ENCODE measurements at places on chromosomes 11 and 22.

DNA sequence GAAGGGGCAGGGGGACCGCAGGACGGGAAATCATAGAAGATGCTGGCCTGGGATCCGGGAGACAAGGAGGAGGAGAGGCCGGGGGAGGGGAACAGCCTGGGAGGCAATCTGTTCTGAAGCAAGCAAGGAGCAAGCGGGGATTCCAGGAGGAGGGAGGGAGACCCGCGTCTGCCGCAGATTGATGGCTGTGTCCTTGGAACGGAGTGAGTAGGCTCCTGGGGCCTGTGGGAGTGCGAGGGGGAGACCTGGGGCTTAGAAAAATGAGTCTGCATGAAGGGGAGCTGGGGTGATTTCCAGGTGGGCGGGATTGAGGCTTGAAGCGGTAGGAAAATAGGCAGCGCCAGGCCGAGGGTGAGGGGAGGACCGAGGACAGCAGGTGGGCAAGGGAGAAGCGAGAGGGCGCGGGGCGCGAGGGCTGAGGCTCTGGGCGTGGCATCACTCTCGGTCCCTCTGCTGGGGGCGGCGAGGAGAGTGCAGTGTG lies 1.6 kb upstream of the LRRC55 start:
- DNase-seq = no peak

- no peak for DNase-seq
Observed at GRCh38 chr11:70079691-70080090, 1.6 kb downstream of the ANO1 start.

GRCh38 chr22:25564320-25564978 lies at the start of gene GRK3:
GRK3 (plus strand) TSS chr22:25564675; CDS start chr22:25565041, 366 bp downstream.
- no peak for DNase-seq

GRCh38 chr11:114134870-114135269 lies 75.4 kb downstream of the ZBTB16 start:
- no peak for DNase-seq

- DNase-seq = no peak
Observed at GRCh38 chr11:110921742-110922521, 209.7 kb upstream of the ARHGAP20 start.

DNA sequence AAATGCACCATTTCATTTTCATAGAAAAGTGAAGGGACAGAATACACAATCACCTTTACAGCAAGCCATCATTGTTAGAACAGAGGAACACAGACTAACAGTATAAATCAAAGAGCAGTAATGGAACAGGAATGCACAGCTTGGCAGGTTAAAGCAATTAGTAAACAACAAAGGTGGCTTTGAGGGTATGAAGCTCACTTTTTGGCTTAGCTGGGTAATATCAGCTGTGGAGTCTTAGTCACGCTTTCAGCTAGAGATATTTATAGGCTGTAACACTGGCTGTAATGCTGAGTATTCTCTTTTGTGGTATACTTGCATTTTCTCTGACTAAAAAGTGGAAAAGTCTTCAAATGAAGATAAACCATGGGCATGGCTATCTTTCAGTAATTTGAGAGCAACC lies 1780.5 kb downstream of the LRRC4C start:
- no peak for DNase-seq

GRCh38 chr11:134761926-134762247 lies 349.8 kb upstream of the B3GAT1 start:
- DNase-seq = no peak

GRCh38 chr11:108927791-108928545 lies 263.1 kb downstream of the DDX10 start:
- no peak for DNase-seq

DNA sequence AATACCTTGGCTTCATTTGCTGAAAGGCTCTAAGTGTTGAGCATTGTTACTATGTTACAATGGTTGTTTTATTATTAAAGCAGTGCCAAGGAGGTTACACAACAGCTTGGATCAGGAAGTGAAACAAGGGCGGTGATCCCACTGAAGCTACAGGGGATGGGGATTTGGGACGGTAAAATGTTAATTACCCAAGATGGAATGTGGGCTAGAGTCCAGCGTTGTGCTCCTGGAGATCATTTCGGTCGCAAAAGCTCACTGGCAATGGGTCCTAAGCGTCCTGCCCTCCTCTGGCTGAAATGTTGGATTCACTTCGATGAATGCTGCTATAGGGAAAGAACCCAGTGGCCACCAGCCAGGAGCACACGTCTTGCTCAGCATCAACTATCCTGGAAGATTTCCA lies 48.3 kb downstream of the FAM83F start:
- no peak for DNase-seq

- DNase-seq = no peak
Observed at GRCh38 chr22:39739338-39740027, 154.1 kb downstream of the ENTHD1 start.

- DNase-seq = no peak
Observed at GRCh38 chr22:30628491-30628890, 7.1 kb upstream of the SLC35E4 start.

- DNase-seq = no peak
Observed at GRCh38 chr22:41905411-41906202, 9.3 kb downstream of the SHISA8 start.

- DNase-seq = no peak
Observed at GRCh38 chr11:27412192-27412691, 49.2 kb upstream of the CCDC34 start.

- DNase-seq = no peak
Observed at GRCh38 chr11:125685228-125685627, 4.6 kb upstream of the ACRV1 start.

DNA sequence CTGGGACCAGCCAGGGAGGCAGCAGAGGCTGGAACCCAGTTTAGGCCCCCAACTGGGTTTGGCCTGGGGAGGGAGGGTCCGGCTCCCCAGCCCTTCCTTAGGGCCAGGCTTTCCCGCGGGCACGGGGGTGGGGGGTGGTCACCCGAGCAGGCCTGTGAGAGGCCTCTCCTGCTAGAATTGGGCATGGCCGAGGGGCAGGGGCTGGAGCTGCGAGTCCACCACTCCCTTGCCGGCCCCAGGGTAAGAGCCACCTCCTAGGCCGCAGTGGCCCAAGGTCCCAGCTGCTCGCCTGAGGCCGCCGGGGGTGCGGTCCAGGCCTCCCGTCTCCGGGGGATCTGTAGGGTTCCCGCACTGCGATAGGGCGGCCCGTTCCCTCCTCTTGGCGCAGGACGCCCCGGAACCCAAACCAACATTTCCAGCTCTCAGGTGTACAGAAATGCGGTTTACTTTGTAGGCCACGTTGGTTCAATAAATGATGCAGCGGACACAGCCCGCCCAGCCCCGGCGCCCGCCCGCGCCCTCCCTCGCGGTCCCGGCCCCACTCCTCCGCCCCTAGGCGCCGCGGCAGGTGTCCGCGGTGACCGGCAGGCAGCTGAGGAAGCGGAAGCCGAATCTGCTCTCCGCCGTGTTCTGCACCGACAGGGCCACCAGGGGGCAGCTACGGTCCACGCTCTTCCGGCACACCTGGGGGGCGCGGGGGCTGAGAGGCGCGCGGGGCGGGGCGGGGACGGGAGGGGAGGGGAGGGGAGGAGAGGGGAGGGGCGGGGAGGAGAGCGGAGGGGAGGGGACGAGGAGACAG lies 5.9 kb downstream of the LMNTD2 start:
- peak; percentile 79 for DNase-seq

- DNase-seq = no peak
Observed at GRCh38 chr22:44776605-44777363, 24.4 kb downstream of the ARHGAP8 start.

GRCh38 chr11:45756384-45757010 lies 48.5 kb upstream of the SLC35C1 start:
- no peak for DNase-seq

- DNase-seq = no peak
Observed at GRCh38 chr11:76234021-76234415, 27.7 kb upstream of the WNT11 start.

DNA sequence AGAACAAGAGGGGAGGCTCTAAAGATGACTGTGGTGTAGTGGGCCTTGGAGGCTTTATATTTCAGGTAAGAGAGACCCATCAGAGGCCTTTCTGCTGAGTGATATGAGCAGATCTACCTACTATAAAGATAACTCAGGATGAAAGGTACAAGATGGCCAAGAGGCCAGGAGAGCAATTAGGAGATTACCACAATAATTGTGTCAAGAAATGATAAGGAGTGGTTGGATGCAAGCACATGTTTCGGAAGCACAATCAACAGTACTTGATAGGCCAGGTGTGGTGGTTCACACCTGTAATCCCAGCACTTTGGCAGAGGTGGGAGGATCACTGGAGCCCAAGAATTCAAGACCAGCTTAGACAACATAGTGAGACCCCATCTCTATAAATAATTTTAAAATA lies 43.8 kb downstream of the SIK3 start:
- no peak for DNase-seq

- DNase-seq = no peak
Observed at GRCh38 chr22:41681616-41682015, 7.1 kb downstream of the SNU13 start.

- no peak for DNase-seq
Observed at GRCh38 chr22:50530580-50530876, 716 bp upstream of the TYMP start.

- DNase-seq = no peak
Observed at GRCh38 chr11:19892387-19892786, 179.8 kb downstream of the NAV2 start.

DNA sequence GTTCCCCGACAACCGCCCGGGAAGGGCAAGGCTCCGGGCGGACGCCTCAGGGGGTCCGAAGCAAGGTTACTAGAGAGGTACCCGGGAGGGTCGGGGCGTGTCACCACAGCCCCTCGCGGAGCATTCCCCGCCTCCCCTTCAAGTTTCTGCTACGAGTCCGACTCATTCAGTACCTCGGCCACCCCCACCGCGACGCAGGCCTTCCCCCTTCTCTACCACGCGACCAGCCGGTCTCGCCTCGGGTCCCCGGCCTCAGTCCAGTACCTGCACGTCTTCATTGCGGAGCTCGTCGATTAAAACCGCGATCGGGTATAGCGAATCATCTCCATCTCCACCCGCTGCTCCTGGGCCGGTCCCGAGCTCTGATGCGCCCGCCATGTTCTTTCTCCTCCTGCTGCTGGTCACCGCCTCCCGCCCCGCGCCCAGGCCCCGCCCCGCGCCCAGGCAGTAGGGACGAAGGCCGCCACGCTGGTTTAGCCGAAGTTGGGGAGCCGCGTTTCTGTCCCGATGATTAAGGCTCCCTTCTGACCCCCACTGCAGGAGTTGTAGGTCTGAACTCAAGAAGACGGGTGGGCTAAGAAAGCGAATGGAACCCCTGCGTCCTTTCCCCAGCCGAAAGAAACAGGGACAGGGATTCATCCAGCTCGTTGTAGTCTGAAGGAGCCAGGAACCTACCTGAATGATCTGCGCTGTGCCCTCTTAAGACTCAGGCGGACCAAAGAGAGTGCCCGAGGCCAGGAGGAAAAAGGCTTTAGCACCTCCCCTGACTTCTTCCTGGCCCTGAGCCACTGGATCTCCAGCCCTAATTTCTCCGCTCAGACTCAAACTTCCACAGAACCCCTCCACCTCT lies at the start of gene PPP2R1B:
TSS of gene PPP2R1B (minus strand) at position 406 of the 850 bp plus-strand sequence. CDS start at position 378, 28 bp downstream.
- DNase-seq = peak; percentile 69

DNA sequence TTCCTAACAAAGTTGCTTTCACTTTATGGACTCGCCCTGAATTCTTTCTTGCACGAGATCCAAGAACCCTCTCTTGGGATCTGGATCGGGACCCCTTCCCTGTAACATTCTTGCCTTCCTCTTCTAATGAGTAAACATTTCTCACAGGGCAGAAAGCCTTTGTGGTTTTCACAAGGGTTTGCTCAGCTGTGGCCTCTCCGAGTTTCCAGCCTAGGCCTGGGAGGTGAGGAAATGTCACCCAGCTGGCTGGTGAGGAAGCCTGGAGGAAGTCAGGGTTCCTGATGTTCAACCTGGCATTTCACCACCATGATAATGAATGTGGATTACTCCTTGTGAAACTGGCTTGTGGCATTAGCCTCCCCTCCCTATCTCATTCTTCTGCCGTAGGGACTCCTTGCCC lies 224.9 kb downstream of the DSCAML1 start:
- DNase-seq = no peak

DNA sequence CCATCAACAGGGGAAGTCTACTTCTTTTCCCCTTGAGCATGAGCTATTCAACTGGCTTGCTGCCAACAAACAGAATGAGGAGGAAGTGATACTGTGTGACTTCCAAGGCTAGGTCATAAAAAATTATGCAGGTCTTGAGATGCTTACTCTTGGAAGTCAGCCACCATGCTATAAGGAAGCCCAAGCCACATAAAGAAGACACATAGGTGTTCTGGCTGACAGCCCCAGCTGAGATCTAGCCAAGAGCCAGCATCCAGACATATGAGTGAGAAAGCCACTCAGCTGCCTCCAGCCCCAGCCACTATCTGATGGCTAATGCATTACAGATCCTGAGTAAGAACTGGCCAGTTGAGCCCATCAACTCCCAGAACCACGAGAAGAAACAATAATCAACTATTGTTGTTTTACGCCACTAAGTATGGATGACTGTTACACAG lies 31.0 kb upstream of the PPP2R1B start:
- DNase-seq = no peak

GRCh38 chr11:77074205-77074604 lies 7.4 kb downstream of the CAPN5 start:
- no peak for DNase-seq

DNA sequence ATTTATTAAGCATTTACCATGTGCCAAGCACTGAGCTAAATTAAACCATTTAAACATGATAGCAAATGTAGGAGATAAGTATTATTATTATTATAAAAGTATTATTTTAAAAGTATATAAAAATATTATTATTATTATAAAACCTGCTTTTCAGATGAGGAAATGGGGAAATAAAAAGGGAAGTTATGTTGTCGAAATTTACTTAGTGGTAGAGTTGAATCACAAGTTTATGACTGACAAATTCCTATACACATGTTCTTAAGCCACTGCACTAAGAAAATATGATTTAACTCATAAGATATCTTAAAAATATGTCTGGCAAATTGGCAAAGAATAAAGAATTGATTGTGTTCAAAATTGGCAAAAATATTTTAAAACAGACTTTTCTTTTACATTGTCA lies 53.8 kb downstream of the CASP12 start:
- no peak for DNase-seq

- DNase-seq = no peak
Observed at GRCh38 chr22:48574776-48575617, 1252.7 kb downstream of the BRD1 start.

- DNase-seq = no peak
Observed at GRCh38 chr22:33921525-33922348, 1.5 kb upstream of the LARGE1 start.

DNA sequence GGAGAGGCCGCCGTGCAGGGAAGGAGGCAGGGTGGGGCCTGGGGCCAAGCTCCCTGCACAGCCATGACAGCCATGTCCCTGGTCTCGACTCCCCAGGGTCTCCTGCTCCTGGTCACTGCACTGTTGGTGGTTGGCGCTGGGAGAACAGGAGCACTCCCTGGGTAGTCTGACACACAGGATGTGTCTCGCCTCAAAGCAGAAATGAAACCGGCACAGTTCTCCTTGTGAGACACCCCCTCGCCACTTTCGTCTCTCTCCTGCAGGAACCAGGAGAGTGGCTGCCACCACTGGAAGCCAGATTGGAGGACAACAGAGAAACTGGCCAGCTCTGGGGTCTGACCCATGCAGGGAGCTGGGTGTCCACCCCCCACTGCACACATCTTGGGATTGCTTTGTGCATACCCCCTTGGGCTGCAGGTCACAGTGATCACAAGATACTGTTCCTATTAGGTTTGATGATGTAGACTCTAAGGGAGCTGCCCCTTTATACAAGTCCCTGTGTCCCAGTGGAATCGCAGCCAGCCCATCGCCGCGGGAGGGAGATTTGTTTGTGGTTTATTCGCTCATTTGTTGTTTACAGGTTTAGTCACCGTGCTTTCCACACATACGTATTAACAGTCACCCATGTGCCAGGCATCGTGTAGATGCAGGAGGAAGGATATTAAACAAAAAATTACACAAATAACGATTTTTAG lies 27.0 kb upstream of the YWHAH start:
- no peak for DNase-seq

GRCh38 chr22:27032091-27032761 lies 374.8 kb downstream of the MIAT start:
- DNase-seq = no peak

GRCh38 chr22:19133561-19133960 lies 2.5 kb downstream of the TSSK2 start:
- no peak for DNase-seq

All from T-helper 9 cell (primary cell).